ENCODE measurements at places on chromosomes 7 and 10. TPM values are rescaled to one million over a fixed set of nuclear protein-coding genes. Genes with fewer than 3 reads are reported as not detected.

AGFG2 gene
- total RNA-seq: 37.3 TPM

SLC26A5 gene
- total RNA-seq: not detected

OIT3 gene
- 0.19 TPM for total RNA-seq

CYP3A4 gene
- total RNA-seq: not detected

GIMAP6 gene
- total RNA-seq: 82.2 TPM

ATOH7 gene
- not detected for total RNA-seq

SPAM1 gene
- total RNA-seq: not detected

SPDYE6 gene
- total RNA-seq: not detected

NACAD gene
- 7.9 TPM for total RNA-seq

ITGA8 gene
- total RNA-seq: 2.1 TPM

ITPRID1 gene
- not detected for total RNA-seq

DDX50 gene
- total RNA-seq: 22.7 TPM

ABCA13 gene
- 0.44 TPM for total RNA-seq

CFAP43 gene
- total RNA-seq: 0.18 TPM

KCND2 gene
- 1.3 TPM for total RNA-seq

ELN gene
- 1.8 TPM for total RNA-seq

ANKRD7 gene
- total RNA-seq: not detected

NEUROD6 gene
- total RNA-seq: not detected

FAM20C gene
- total RNA-seq: 18.5 TPM

- no peak for DNase-seq
Observed at GRCh38 chr7:36673703-36674102, 50.6 kb downstream of the AOAH start.

DNA sequence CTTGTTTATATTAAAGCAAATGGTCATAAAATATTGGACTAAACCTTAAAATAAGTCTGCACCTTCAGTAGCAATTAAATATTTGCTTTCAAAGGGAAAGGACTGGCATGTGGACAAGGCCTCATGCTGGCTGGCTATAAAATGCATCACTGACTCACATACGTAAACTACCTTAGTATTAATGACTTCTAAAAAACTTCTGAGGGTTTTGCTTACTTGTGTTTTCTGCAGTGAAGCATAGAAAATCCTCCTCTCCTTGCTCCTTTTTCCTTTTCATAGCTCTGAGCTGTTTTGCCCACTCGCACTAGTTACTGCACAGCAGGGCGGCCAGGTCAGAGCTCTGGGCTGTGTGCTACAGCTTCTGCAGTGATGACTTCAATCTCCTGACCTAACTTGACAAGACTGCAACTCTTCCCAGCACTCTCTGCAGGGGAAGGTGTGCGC, 82.3 kb downstream of the CUL2 start:
- DNase-seq: no peak

GRCh38 chr7:93958216-93958615, 36.7 kb downstream of the GNG11 start:
- peak; percentile 67 for DNase-seq

- DNase-seq: no peak
Observed at GRCh38 chr10:24209432-24209771, 464 bp downstream of the KIAA1217 start.

GRCh38 chr7:96649981-96650380, 59.7 kb downstream of the SEM1 start:
- no peak for DNase-seq

DNA sequence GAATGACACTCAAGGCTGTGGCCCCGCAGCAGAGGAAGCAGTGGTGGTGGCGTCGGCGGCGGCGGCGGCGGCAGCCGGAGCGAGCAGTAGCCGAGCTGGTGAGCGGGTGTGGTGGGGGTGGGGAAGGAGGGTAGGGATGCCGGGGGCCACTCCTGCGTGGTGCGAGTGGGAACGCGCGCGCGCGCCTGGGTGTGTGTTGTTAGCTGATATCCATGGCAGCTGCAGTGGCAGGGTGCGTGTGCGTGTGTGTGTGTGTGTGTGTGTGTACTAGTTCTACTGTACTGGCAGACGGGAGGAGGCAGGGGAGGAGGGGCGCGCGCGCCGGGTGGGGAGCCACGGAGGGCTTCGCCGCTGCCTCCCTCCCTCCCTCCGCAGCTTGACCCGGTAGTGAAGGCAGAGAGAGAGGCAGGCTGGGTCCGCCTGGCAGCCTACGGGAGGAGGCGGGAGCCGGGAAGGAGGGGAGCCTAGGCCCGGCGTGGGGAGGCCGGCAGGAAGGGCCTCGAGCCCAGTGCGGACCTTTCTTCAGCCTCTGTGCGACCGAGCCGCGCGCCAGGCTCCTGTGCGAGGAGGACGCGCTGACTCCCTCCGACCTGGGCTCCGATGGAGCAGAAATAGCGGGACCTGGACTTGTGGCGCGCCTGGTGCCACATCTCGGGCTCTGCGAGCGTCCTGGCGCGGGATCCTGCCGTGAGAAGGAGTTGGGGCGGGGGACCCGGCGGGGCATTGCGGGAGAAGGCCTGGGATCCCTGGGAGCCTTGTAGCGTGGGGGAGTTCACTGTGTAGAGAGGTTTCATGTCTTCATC, at the start of gene MAGI2:
MAGI2 (minus strand) TSS at position 110 of the 803 bp plus-strand sequence. CDS start 347 bp downstream, outside the sequence.
- DNase-seq: no peak

- DNase-seq: no peak
Observed at GRCh38 chr10:104349623-104350126, 4.0 kb upstream of the CFAP58 start.

DNA sequence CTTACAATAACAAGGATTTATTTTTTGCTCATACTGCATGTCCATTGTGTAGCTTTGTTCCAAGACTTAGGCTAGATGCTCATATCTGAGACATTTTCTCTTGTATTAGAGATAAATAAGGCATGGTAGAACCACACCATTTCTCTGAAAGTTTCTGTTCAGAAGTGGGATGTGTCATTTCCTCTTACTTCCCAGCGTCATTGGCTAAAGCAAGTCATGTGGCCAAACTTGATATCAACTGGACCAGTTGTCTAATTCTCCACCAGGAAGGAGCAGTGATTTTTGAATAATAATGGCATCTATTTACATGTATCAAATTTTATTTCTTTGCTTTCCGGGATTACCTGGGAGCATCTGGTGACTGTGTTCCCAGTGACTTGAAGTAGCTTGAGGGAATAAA, 38.3 kb downstream of the AHCYL2 start:
- DNase-seq: no peak

DNA sequence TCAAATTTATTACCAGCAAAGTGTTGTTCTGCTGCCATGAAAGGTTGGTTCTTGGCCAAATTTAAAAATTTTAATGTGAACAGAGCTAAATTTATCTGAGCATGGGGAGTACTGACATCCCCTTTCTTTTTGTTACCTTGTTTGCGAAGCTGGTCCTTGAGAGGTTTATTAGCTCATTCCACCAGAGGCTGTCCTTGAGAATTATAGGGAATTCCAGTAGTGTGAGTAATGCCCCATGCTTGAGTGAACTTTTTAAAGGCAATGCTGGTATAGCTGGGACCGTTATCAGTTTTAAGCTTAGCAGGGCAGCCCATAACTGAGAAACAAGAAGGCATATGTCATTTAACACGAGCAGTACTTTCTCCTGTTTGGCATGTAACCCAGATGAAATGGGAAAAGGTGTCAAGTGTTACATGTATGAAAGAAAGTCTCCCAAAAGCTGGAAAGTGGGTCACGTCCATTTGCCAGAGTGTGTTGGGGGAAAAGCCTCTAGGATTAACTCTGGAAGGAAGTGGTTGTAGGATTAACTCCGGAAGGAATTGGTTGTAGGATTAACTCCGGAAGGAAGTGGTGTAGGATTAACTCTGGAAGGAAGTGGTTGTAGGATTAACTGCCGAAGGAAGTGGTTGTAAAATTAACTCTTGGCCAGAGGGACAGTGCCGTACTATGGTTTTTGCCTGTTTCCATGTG, 37.3 kb upstream of the AKR1C2 start:
- no peak for DNase-seq

DNA sequence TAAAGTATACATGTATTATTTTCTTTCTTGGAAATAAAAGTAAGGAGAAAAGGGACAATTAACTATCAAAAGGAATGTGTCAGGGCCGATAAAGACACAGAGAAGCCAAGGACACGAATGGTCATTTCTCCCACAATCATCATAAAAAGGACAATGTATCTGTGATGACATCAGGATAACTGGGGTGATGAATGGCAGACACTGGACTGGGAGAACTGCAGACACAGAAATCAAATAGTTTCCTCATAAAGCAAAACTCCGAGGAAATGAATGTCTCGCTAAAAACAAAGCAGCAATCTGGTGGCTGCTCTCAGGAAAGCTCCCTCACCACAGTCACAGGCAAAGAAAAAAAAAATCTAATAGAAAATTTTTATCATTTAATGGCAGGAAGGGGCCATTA, 69.3 kb upstream of the NPY start:
- DNase-seq: no peak

- no peak for DNase-seq
Observed at GRCh38 chr7:82760074-82760473, 316.5 kb upstream of the CACNA2D1 start.

GRCh38 chr7:156220078-156220605, 407.9 kb upstream of the SHH start:
- no peak for DNase-seq

GRCh38 chr10:112842832-112843360, 107.2 kb upstream of the TCF7L2 start:
- no peak for DNase-seq

- DNase-seq: no peak
Observed at GRCh38 chr7:151434549-151434948, 5.4 kb downstream of the CRYGN start.

DNA sequence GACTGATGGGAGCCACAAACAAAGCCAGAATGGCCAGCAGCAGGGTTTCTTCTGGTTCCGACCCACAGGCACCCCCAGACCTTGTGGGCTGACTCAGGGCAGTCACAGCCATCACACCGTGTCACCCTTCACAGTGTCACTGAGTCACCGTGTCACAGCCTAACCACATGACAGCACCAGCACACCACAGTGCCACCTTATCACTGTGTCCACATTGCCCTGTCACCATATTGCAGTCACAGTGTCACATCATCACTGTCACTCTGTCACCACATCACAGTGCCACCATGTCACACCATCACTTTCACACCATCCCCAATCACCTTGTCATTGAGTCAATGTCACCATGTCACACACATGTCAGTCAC, 77.0 kb downstream of the OAT start:
- no peak for DNase-seq

- no peak for DNase-seq
Observed at GRCh38 chr7:159012353-159013069, 132.2 kb downstream of the VIPR2 start.

DNA sequence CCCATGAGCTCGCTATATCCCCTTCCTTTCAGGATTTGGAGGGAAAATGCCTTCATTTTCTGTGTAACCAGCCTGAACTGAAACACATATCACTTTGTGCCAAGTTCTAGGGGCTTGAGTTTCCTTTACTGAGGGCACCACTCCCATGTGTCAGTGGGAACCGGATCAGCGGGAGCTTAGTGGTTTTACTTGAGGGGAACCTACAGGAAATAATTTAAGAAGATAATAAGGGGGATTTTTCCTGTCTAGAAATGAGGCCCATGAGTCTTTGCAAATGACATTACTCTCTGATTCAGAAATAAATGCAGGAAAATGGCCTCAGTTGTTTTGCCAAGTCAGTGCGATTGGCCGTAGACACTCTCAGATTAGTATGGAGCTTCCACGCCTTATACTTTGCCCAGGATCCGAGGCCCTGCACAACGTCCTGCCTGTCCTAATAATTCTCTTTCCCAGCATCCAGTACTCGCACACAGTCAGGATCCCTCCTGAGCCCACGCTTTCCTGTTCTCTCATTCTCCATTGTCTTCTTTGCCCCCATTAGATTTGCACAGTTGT, 86.4 kb upstream of the LYZL1 start:
- DNase-seq: no peak

GRCh38 chr7:69775231-69775771, 177.0 kb downstream of the AUTS2 start:
- DNase-seq: no peak

GRCh38 chr10:88478256-88478655, 104.9 kb downstream of the RNLS start:
- DNase-seq: no peak

DNA sequence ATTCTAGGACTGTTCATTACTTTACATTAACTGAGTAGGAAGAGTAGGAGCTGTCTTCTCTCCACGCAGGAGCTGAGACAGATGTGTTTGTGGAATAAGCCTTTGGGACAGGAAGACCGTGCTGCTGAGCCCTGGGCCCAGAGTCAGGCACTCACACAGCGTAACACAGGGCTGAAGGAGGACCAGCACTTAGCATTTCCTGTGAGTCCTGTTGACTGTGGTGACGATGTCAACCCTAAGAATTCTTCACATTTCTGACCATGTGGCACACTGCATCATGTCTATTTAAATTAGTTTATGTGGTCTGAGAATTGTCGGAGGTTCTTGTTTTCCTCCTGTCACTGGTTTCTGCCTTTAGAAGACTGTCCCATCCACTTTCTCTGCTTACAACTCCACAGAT, 117.2 kb downstream of the PIP4K2A start:
- DNase-seq: no peak

- no peak for DNase-seq
Observed at GRCh38 chr7:51242881-51243518, 73.6 kb downstream of the COBL start.

- no peak for DNase-seq
Observed at GRCh38 chr7:107951172-107951787, 51.7 kb downstream of the LAMB1 start.

GRCh38 chr7:129670656-129671055, 59.1 kb downstream of the NRF1 start:
- DNase-seq: no peak

DNA sequence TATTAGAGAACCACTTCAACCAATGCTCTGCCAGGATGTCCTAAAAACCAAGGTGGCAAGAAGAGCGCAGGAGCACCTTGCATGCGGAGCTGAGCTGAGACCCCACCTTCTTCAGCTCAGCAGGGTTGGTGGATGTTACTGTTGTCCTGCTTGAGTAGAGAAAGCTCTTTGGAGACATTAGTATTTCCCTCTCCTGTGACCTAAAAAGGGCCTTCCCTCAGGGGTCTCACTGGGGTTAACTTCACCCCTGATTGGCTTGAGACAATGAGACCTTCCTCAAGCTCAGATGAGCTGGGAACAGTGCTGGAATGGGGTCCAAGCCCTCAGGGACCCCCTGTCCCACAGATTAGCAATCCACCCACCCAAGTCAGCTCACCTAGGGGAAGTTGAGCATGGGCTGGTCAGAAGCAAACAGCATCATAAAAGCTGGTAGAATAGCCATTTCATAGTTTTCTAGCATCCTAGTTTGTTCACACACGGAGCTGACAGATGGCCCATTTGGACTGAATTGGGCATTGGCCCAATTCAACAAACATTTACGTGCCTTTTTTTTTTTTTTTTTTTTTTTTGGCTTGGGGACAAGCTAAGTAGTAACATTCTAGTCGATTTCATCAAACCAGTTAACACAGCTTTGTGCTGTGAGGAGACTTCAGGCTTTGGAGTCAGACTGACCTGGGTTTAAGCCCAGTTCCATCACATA, 100.6 kb upstream of the HABP2 start:
- DNase-seq: no peak

DNA sequence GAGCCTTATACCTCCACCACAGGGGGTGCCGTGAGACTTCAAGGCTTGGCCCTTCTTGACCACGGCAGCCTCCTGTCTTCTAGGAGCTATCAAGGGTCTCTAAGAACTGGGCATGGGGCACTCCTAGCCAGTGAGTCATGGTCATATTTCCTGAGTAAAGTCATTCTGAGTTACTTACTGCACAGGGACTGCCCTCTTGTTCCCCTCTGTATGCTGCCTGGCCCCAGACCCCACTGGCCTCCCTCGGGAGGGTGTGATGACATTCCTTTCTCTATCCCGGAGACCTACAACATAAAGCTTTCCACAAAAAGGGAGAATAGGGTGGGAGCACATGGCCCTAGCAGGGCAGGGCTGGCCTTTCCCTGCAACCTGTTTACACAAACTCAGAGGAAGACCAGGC, 21.4 kb downstream of the DPCD start:
- DNase-seq: no peak

GRCh38 chr10:44390585-44391072, 5.7 kb upstream of the CXCL12 start:
- no peak for DNase-seq

Data from glomerular endothelial cell (primary cell).